LHCN-M2 (cell line): ENCODE measurements at places on chromosomes 5 and 9. TPM values are rescaled to one million over a fixed set of nuclear protein-coding genes. Genes with fewer than 3 reads are reported as not detected.

DNA sequence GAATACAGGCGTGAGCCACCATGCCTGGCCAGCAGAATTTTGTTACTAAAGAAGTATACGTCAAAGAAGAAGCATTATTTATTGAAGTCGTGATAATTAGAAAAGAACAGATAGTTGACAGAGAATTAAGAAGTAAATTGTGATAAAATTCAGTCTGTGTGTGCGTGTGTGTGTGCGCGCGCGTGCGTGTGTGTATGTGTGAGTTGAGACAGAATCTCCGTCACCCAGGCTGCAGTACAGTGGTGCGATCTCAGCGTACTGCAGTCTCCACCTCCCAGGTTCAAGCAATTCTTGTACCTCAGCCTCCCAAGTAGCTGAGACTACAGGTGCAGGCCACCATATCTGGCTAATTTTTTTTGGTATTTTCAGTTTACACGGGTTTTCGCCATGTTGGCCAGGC lies 77.8 kb downstream of the ERBIN start:
- DNase-seq: no peak

The C9orf85 gene
- 18.7 and 19.0 TPM in 2 replicates for total RNA-seq

GRCh38 chr9:68551191-68551590 lies 10.5 kb upstream of the TMEM252 start:
- DNase-seq: no peak

The TMED9 gene
- 119 and 136 TPM in 2 replicates for total RNA-seq

The SLC22A4 gene
- 5.6 and 8.3 TPM in 2 replicates for total RNA-seq

The CNTNAP3 gene
- 0.69 and 0.71 TPM in 2 replicates for total RNA-seq

DNA sequence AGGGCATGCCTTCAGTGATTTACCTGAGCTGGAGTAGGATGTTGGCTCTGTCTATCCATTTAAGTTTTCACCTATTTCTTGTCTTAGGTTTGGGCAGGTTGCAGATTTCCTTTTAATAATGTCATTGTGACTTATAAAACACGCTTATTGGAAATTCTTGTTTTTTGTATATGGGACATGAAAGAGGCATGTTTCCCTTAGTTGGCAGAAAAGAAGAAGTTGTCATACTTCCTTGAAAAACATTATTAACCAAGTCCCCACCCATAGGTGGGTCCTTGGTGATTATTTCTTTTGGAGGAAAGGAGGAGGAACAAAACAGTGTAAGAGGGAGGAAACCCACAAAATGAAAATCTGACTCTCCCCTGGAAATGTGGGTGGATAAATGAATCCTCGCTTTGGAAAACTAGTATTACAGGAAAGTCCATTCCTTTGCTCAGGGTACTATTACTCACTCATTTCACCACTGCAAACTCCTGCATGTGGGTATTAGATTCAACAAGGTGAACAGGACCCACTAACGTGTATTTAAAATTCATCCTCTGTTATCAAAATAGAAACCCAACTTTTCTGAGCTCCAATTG lies 9.3 kb downstream of the CER1 start:
- no peak for DNase-seq

DNA sequence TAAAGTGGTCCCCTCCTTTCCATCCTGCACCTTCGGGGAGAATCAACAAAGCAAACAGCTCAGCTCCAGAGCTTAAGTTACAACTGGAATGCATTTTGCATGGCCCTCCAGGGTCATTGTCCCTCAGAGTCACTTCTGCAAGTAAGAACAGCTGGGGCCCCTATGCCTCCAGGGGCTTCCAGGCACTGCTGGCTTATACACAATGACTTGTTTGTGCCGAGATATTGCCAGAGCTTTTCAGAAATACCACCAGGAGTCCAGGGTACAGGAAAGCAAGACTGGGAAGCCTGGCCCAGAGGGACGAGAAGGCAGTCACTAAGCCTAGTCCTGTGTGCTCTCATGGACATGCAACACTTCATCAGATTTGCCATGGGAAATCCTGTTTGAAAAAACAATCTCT lies 11.3 kb downstream of the FRMD3 start:
- no peak for DNase-seq

GRCh38 chr9:81737871-81738507 lies 48.6 kb upstream of the TLE1 start:
- DNase-seq: peak; percentile 91

DNA sequence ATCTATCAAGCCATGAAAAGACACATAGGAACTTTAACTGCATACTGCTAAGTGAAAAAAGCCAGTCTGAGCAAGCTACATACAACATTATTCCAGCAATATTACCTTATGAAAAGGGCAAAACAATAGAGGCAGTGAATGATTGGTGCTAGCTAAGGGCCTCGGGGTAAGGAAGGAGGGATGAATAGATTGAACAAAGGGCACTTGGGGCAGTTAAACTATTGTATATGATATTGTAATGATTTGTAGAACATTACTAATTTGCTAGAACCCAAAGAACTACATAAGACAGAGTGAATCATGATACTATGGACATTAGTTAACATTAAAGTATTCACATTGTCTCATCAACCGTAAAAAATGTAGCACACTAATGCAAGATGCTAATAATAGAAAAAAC lies 218.3 kb downstream of the FBXO4 start:
- DNase-seq: no peak

DNA sequence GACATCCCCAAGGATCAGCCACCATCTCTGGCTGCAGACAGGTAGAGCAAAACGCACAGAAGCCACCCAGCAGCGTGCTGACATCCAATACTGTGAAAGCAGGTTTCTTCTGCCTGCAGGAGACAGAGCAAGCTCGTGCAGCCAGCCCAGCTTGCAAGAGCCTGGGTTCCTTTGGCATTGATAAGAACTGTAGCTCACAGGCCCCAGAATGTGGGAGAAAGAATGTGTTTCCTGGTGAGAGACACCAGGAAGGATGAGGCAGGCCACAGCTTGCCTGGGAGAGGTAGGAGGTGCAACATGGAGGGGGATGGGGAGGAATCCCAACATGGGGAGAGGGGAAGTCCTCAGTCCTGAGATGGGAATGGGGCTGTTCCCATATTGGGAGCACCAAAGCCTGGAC lies 34.0 kb upstream of the ARAP3 start:
- no peak for DNase-seq

DNA sequence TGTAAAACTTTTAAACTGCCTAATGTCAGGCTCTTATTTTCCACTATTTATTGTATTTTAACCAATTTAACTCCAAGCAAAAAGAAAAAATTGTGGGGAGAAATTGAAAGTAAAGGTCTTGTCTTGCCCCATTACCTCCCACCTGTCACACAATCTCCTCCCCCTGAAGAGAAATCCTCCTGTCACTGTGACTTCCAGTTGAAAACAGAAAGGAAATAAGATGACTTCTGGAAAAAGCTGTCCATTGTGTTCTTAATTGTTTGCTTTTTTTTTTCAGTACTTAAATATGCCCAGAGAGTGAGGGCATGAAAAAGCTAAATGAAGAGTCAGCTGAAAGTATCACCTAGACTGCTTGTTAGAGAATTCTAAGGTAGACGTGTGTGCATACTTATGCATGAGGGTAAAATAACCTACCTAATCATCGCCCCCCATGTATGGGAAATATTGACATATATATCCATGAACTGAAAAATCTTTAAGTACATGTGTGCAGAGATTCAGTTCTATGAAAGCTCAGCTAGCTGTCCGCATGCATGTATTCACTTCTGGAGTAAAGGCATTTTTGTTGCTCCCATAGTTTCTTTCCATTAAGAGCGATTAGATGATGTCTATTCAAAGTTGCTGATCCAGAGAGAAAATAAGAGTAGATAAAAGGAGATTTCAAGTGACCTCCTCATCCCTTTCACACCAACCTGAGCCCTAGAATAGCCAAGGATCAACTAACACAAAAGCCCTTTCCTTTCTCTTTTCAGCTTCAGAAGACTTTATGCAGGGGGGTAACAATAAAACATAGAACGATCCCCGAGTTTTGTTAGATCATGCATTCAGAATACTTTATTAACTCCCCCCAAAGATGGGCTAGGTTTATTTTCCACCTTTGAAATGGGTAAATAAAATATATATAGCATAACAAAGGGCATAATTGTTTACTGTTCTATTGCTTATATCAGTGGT lies 5.3 kb downstream of the NR2F1-AS1 start:
- no peak for DNase-seq
